NCI-H748 treated with DMSO at 0.1 percent for 48 hours (cell line): ENCODE measurements at places on chromosomes 1 and 21.
A peak's percentile ranks its signal among the peaks of the same experiment; 100 is the strongest.

- DNase-seq, result no peak
These were observed 135.7 kb upstream of the PROX1 start for GRCh38 chr1:213852107-213852506.

- DNase-seq, result no peak
These were observed 594.2 kb upstream of the ADAMTS5 start for GRCh38 chr21:27561116-27561515.

DNA sequence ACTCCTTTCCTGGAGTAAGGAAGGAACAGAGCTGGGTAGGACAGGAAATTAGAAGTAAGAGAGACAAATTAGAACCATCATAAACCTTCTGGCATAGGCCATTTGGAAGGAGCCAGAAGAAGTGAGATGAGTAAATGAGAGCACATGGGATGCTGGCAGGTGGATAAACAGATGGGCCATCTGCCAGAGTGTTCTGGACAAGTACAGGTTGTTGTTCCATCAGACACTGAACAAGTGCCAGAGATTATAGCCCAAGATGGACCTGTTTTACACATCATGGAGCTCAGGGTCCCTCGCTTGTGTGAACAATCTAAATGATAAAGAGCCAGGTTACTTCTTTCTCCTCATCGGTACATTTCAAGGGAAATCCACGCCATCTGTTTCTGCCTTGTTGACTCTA is 200.3 kb downstream of the HHIPL2 start:
- DNase-seq, result no peak

- no peak for DNase-seq
These were observed 19.7 kb downstream of the RCC2 start for GRCh38 chr1:17419626-17420328.

- DNase-seq, result no peak
These were observed 4.0 kb upstream of the KCNA10 start for GRCh38 chr1:110523011-110523410.

DNA sequence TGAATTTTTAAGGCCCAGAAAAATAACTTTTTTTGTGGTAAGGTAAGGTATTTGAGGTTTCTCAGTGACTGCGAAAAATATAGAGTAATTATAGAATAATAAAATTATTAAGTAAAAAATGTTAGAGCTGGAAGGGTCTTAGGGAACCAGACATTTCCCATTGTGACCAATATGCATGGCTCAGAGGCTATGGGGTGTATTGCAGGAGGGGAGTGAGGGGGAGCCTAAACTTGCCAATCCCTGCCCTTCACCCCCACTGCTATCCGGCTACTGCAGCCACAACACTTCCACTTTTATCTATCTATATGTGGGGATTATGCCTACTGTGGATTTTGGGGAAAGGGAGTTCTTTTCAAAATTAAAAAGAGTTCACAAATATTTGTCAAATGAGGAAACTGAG is 7.6 kb upstream of the GADD45A start:
- no peak for DNase-seq

GRCh38 chr1:152188673-152189591 is 29.9 kb upstream of the RPTN start:
- DNase-seq, result peak; percentile 11

GRCh38 chr1:47823040-47823808 is 174.0 kb downstream of the TRABD2B start:
- DNase-seq, result no peak

GRCh38 chr1:29478151-29478791 is 241.9 kb downstream of the PTPRU start:
- DNase-seq, result no peak

DNA sequence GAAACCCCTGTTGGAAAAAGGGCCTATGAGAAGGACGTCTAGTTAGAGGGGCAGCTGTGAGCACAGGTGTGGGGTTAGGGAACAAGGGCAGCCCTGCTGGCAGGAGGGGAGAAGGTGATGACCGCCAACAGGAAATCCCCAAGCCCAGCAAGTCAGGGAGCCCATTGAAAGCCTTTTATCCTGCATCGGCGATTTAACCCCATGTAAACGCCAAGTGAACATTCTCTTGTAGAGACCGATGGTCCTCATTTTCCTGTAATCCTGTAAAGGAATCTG is 1.1 kb upstream of the BSND start:
- DNase-seq, result no peak

GRCh38 chr1:89125913-89126580 is at the start of gene GBP2:
GBP2 (minus strand) TSS chr1:89126114; CDS start chr1:89121966, 4,148 bp downstream.
- no peak for DNase-seq

DNA sequence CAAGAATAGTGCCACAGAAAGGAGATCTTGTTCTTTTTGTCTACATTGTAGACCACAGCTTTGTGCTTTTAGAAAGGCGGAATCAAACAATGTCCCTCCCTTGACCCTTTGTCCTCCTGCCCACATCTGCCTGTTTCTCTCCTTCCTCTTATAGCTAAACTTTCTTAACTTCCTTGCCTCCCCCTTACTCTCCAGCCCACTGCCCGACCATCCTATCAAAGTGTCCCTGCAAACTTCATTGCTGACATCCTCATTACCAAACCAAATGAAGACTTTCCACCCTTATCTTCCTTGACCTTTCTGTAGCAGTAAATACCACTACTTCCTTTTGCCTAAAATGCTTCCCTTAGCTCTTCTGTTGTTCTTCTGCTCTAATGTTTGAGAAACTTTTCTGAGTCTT is 5.0 kb downstream of the SELP start:
- DNase-seq, result no peak

DNA sequence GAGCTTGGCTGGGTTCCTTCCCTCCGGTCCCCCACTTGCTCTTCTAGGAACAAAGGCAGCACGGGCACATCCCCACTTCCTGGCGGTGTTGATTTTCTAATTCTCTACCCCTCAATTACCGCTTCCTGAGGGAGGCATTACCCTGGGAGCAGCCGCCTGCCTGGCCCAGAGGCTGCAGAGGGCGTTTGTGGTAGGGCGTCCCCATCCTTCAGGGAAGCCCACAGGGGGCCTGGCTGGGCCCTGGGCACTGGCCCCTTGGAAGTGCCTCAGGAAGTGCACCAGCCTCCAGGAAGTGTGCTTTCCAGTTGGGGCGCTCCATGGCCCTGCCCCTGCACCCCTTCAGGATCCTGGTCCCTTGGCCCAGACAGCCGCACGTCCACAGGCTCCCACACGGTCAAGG is 42.1 kb upstream of the CASZ1 start:
- DNase-seq, result peak; percentile 7

- no peak for DNase-seq
These were observed 11.9 kb downstream of the TRIM11 start for GRCh38 chr1:228394571-228395394.

GRCh38 chr1:1959840-1960479 is 40.9 kb upstream of the TMEM52 start:
- DNase-seq, result peak; percentile 28

DNA sequence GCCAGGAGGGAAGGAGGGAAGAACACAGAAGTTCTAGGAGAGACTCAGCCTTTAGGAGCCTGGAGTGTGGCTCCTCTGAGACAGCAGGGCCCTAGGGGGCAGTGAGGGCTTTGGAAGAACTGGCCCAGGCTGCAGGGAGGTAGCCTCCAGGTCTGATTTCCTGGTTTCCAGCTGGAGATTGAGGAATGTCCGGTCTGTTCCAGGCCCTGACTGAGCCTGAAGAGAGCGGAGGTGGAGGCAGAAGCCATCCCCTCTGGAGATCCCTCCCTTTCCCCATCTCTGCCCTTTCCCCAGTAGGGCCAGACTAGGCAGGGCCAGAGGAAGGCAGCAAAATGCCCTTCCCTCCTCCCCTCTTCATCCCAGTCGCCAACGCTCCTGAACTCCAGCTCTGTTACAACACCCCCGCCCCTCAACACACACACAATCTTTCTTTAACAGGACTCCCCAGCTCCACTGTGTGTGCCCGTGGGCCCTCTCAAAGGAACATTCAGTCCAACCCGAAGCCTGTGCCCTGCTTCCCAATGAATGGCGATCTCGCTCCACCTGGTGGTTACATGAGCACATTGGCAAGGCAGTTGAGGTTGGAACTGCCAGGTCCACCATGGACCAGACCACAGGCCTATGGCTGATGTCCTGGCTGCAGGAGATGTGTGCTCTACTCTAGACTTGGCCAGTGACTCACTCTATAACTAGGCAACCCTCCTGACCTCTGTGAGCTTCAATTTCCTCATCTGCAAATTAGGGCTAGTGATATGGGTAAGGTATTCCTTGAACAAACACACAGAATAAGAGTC is 32.0 kb downstream of the MAP7D1 start:
- peak; percentile 27 for DNase-seq

- peak; percentile 43 for DNase-seq
These were observed 79.7 kb downstream of the PBX1 start for GRCh38 chr1:164638492-164639202.

DNA sequence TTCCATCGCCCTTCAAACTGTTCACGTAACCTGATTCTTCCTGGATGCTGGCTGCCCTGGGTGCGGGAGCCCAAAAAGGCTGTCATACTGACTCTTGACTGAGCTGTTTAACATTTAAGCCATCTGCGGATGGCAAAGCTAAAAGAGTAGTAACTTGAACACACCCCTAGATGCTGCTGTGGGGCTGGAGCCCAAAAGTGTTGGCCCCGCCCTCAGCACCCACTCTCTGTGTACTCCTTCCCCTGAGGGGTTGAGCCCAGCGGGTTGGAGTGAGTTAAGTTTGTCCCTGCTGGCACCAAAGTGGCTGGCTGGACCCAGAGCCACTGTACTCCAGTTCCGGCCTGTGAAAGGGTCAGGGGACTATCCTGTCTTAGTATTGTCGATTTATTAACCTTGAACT is 640.6 kb downstream of the PTPRU start:
- no peak for DNase-seq

- no peak for DNase-seq
These were observed 449.5 kb upstream of the CAMK1G start for GRCh38 chr1:209134001-209134400.

DNA sequence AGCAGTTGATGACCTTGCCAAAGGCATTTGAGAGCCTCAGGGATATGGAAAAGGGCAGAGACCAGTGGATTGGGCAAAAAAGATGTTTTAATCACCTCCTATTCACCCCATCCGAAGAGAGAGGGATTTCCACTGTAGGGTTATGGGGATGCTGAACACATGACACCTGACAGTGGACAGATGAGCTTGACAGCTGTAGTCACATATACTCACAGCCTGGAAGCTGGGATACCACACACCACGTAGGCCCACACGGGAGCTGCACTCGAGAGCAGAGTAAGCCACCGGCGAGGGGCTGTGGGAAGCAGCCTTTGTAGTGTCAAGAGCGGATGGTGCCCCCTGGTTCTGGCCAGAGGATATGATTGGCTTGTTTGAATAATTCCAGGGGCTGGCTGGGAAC is 20.0 kb downstream of the ZBTB40 start:
- DNase-seq, result no peak

GRCh38 chr1:92817986-92818764 is 13.7 kb upstream of the RPL5 start:
- no peak for DNase-seq

- no peak for DNase-seq
These were observed 167.3 kb downstream of the ZZZ3 start for GRCh38 chr1:77514921-77515776.

- no peak for DNase-seq
These were observed 692.9 kb downstream of the USP25 start for GRCh38 chr21:16422702-16423101.

- no peak for DNase-seq
These were observed 48.9 kb downstream of the UBIAD1 start for GRCh38 chr1:11321656-11322491.

DNA sequence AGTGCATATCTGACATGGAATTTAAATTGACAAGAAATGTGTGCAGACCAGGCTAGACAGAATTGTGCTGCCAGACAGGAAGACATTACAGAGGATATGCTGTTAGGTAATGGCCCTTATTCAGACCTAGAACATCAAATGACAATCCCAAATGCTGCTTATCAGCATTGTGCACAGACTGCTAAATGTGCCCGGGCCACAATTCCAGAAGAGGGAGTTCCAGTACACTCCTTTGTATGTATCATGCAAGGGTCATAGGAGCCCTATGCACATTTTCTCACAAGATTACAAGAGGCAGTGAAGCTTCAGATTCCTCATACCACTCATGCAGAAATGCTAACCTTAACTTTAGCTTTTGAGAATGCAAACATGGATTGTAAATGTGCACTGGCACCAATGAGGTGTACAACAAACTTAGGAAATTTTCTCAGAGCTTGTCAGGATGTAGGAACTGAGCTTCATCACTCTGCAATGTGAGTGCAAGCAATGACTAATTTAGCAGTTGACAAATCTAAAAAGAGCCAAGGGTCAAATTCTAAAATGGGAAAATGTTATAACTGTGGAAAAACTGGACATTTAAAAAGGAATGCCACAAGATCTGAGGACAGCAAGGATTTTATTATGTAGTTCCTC is 273.5 kb downstream of the COL11A1 start:
- DNase-seq, result no peak

DNA sequence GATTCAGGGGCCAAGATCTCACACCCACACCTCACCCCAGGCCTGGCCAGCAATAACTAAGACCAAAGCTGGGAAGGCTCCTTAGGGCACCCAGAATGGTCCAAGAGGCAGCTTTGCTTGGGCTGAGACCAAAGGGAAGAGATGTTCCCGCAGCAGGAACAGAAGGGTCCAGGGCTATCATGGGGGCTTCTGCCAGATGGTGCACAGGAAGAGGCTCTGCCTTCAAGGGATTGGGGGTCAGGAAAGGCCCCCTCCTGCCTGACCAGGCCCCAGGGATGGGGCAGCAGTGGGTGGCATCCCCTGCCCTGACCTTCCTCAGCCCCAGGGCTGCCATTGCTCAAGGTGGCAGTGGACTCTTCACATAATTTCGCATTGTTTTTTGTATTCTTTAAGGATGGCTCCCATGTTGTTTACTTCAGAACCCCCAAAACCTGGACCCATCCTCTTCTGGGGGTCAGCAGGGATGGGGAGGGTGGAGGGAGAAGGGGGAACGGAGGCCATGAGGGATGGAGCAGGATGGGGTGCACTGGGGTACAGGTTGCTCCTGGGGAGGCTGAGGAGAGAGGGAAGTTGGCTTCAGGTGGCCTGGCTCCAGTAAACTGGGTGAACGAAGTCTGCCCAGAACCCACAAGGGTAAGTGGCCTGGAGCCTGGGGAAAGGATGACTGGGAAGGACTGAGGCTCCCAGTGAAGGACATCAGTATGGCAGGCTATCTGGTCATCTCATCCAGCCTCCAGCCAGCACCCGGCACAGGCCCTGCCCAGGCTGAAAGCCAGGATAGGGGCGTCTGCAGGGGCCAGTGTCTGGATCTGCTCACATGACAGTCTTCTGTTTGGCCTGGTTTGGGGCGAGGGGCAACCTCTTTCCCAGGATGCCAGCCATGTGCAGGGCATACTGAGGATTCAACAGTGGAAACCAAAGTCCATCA is 2.6 kb upstream of the NADK start:
- DNase-seq, result no peak

DNA sequence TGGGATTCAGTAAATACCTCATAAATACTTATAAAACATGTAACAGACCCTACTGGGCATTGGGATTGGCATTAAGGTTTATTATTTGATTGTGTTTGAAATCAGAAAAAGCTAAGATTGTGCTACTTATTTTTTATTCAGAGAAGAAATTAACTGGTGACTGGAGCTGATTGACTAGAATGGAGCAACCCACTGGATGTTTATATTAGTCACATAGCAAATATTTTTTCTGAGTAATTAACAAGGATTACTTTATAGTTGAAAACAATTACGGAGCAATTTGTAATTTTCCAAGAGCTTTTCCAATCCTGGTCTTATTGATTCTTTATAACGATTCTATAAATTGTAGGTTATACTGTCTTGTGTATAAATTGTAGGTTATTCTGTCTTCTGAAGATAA is 208.7 kb downstream of the HLX start:
- DNase-seq, result no peak

GRCh38 chr1:93537924-93538323 is 90.0 kb downstream of the FNBP1L start:
- no peak for DNase-seq
